ENCODE measurements at places on chromosomes 5 and 9. TPM values are rescaled to one million over a fixed set of nuclear protein-coding genes. Genes with fewer than 3 reads are reported as not detected.

DNA sequence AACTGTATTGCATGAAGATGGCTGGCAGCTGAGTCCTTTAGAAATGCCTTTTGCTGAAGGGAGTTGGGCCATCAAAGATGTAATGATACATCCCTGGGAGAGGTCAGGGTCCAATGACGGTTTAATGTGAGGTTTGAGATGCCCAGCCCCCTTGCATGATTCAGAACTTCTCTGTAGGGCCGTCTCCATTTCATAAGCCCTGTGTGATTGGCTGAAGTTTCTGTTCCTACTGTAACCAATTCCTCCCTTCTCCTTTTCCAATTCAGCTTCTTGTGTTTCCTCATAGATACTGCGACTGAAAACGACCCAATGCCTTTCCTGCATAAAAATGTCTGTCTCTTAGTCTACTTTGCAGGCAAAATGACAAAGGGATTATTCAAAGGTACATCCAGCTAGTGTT, 47.9 kb upstream of the ST8SIA4 start:
- no peak for DNase-seq

GRCh38 chr5:95098012-95098411, 186.9 kb downstream of the MCTP1 start:
- no peak for DNase-seq

DNA sequence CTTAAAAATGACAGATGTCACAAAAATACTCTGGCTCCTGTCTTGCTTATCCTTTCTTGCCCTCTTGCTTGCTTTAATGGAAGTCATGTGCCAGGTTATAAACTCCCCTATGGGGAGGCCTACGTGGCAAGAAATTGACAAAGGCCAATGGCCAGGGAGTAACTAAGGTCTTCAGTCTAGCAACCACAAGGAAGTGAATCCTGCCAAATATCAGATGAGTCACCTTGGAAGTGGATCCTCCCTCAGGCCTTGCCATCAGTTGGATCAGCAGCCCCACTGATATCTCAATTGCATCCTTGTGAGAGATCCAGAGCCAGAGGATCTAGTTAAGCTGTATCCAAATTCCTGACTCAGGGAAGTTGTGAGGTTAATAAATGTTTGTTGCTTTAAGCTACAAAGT, 82.8 kb downstream of the CAAP1 start:
- DNase-seq = no peak

DNA sequence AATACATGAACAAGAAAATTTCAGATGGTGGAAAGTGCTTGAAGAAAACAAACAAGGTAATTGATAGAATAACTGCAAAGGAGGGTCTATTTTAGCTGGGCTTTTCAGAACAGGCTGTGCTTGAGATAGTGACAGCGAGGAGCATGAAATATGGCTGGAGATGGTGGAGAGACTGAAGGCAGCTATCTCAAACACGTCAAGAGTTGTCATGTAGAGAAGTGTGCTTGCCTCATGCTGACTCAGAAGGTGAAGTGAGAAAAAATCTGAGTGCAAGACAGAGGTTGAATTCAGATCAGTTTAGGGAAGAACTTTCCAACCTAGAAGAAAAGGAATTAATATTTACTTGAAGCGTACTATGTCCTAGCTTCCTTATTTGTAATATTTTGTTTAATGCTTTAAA, 115.5 kb upstream of the RANBP3L start:
- DNase-seq = no peak

DNA sequence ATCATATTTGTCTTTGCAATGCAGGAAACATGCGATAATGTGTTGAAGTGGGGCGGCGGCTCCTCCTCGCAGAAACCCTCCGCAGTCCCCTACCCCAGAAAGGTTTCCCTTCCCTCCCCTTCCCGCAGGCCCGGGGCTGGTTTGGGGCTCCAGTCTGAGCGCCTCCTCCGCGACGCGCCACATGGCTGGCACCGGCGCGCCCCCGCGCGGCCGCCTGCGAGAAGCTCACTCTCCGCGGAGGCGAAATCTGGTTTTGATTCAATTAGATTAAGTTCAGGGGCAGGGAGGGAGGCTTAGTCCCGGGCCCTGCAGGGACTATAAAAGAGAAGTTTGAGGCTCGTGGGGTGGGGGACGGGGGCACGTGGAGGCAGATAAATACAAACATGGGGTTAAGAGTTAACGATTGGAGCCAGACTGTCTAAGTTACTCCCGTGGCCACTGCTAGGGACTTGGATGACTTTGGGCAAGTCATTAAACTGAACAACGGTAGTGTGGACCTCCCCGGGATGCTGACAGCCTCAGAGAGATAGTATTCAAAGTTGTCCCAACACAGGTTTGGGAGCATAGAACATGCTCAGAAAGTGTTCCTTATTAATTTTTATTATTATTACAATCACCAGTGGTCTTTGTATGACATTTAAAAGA, 69.4 kb downstream of the MSX2 start:
- peak; percentile 43 for DNase-seq

- DNase-seq = no peak
Measured at GRCh38 chr5:854966-855743, 4.4 kb upstream of the ZDHHC11 start.

DNA sequence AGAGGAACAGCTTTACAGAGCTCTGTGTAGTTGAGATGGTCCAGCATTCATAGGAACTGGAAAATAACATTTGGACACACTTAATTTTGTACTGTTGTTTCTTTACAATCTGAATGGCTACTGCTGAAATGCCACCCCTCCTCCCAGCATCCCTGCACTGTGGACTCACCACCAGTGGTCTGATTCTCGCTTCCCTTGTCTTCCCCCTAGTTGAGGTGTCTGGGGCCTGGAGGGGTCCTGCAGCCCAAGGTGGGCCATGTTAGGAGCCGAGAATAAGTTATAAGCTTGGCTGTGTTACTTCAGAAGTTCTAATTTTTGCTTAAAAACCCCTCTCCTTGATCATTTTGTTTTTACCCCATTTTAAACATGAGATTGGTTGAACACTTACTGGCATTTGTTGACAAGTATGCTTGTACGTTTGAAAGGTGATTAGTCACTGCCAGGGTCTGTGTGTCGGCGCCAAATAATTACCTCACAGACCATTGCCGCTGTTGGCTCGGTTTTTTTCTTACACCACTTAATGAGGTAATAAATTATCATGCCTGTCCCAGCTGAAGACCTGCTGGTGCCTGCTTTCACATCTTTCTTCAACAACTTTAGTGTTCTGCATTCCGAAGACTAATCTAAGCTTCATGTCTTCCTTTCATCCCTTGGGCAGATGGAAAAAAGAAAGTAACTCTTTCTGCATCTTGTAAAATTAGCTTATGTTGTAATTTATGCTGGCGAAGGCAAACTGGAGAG, 65.8 kb downstream of the MCCC2 start:
- DNase-seq = peak; percentile 30

GRCh38 chr5:1784197-1785050, 15.2 kb downstream of the MRPL36 start:
- no peak for DNase-seq

- no peak for DNase-seq
Measured at GRCh38 chr9:20309124-20309523, 313.2 kb downstream of the MLLT3 start.

DNA sequence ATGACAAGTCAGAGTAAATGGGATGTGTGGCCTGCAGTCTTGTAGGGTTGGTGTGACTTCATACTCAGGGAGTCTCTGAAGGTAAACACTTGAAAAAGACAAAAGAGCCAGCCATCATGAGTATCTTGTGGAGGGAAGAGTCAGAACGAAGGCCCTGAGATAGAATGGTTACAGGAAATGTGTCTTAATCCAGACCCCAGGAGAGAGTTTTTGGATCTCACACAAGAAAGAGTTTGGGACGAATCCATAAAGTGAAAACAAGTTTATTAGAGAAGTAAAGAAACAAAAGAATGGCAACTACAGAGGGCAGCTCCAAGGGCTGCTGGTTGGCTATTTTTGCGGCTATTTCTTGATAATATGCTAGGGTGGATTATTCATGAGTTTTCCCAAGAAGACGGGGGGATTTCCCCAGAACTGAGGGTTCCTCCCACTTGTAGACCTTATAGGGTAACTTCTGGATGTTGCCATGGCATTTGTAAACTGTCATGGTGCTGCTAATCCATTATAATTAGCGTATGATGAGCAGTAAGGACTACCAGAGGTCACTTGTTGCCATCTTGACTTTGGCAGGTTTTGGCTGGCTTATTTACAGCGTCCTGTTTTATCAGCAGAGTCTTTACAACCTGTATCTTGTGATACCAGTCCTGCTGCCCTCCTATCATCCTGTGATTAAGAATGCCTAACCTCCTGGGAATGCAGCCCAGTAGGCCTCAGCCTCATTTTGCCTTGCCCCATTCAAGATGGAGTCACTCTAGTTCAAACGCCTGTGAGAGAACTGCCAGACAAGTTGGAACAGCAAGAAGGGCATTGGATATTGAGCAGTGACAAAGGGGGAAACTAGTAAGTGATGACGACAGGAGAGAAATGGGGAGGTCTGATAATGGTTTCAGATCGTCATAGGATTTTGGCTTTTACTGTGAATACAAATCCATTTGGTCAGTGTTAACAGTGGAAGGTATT, 34.0 kb downstream of the MTRR start:
- DNase-seq = no peak

GRCh38 chr9:715743-716400, 125.6 kb upstream of the DMRT1 start:
- DNase-seq = no peak

GRCh38 chr9:14057368-14058324, 256.3 kb downstream of the NFIB start:
- DNase-seq = no peak

DNA sequence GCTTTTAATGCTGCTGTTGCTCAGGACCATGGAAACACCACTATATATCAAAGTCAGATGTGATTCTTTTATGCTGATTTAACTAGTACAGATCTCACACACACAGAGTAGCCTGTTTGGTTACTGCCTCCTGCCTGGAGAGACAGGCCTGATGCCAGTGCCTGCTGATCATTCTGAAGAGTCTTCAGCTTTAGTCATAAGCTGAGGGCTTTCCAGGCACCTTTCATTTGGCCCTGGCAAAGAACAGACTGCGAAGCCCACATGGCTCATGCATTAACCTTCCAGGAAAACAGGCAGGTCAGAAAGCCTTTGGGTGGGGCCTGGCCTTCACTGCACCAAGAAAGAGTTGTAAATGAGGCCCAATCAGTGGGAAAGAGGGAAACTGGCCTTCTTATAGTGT, 144.7 kb downstream of the SAXO1 start:
- no peak for DNase-seq

GRCh38 chr9:116308076-116308475, 154.5 kb downstream of the PAPPA start:
- DNase-seq = no peak

GRCh38 chr5:157778121-157778805, 34.8 kb downstream of the LSM11 start:
- peak; percentile 36 for DNase-seq

DNA sequence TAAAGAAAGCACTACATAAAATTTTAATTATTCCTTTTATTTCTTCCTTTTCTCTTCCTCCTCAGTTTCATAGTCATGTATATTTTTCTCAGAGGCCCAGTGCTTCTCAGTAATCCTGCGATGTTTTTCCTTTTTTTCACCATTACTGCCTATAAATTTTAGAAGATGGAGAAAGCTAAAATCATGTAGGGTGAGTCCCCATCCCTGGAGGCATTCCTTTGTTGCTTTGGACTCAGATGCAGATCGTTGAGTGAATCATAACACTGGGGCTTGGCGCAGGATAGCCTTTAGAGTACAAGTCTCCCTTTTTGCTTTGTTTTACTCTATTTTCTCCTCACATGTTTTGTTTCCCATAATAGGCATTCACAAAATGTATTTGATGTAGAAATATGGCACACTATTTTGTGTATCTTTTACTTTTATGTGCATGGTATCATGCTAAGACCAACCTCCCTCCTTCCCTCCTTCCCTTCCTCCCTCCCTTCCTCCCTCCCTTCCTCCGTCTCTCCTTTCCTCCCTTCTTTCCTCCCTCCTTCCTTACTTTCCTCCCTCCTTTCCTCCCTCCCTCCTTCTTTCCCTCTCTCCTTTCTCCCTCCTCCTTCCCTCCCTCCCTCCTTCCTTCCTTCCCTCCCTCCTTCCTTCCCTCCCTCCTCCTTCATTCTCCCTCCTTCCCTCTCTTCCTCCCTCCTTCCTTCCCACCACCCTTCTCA, 72.4 kb downstream of the NUDT12 start:
- DNase-seq = no peak

DNA sequence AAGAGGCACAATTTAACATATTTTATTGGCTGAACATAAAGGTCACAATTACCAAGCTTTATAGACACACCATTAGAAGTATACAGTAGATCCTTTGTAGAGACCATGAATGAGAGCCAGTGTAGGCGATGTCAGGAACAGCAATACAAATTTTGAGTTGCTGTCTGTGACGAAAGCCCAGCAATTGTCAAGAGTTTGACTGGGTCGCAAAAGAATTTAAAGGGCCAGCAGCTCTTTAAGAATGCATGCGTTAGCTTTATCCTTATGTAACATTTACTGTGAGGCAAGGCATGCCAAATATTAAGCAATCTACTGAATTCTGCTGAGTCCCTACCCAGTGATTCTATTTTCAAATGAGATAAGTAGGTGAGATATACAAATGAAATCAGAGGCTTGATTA, 236.9 kb downstream of the ARRDC3 start:
- DNase-seq = no peak

- DNase-seq = no peak
Measured at GRCh38 chr5:9852671-9853070, 222.5 kb upstream of the TAS2R1 start.

- DNase-seq = no peak
Measured at GRCh38 chr9:86402591-86402990, 48.4 kb upstream of the TUT7 start.

DNA sequence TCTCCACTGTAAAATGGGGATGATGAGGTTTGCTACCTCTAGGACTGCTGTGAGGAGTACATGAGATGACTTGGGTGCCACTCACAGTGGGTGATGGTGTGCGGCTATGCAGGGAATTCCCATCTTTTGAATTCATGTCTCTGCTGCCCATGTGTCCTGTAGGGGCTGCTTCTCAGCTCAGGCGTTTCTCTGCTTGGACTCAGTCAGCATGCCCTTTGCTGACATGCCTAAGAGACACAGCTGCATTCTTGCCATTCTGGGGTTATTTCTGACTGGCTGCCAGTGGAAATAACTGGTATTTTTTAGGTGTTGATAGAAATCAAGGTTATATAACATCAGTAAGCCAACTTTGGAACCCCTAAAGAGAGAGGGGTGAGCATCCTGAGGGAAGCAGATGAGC, 24.3 kb upstream of the XPA start:
- no peak for DNase-seq

DNA sequence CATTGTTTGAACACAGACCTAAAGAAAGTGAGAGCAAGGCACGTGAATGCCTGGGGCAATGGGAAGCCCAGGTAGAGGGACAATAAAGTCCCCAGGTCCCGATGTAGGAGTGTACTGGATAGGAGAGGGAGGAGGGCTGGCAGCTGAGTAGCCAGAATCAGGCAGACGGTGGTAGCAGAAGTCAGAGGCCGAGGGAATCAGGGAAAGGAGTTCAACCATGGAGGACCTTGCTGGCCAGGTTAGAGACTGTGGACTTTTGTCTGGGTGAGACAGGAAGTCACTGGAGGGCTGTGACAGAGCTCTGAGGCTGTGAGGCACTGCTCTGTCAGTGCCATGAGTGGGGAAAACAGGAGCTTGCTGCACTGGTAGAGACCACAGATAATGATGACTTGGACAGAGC, 248.2 kb downstream of the EFNA5 start:
- no peak for DNase-seq

PCDHB3 gene
- 2.5 TPM for polyA plus RNA-seq

ZNF658 gene
- 10.8 TPM for polyA plus RNA-seq

CRAT gene
- 37.8 TPM for polyA plus RNA-seq

PCDHA3 gene
- polyA plus RNA-seq = 0.49 TPM

AQP7 gene
- polyA plus RNA-seq = 17.9 TPM

ZBED3 gene
- 38.2 TPM for polyA plus RNA-seq

All from right renal pelvis (tissue), 4 donors.